Iris pigment epithelial cell (primary cell): ENCODE measurements at places on chromosomes 13 and 19.

DNA sequence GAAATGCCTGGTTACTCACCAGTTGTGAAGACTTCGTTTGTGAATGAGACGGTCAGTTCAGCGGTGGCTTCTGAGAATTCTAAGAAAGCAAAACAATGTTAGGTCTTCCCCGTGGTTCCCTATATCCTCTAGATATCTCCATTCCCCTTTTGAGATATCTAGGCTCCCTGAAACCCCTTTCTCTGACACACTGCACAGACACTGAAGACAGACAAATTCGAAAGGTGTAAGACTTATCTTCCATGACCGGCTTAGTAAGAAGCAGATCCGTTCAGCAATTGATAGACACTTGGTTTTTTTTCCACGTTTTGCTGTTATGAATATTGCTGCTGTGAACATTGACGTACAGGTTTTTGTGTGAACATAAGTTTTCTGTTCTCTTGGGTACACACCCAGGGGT, 19.4 kb downstream of the GP6 start:
- no peak for DNase-seq

DNA sequence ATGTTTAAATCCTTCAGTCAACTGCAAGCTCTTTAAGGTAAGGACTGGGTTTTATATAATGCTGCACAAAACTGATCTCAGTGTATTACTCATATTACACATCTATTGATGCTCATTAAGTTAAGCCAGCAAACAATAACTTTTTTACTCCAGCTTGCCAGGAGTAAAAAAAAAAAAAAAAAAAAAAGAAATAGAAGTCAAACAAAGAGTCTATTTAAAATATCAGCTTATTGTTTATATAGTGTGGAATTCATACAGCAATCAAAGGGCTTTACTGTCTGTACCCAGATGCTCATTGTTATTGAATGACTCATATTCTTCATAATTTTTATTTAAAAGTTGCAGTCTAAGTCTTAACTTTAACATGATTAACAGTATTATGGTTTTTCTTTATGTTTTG, 21.8 kb upstream of the KBTBD7 start:
- DNase-seq, result peak; percentile 69

GRCh38 chr13:94205896-94206295, 273.6 kb downstream of the DCT start:
- DNase-seq, result peak; percentile 57

- no peak for DNase-seq
Measured at GRCh38 chr13:20363603-20364002, 131.5 kb upstream of the GJB6 start.

GRCh38 chr13:105763851-105764250, 771.6 kb downstream of the EFNB2 start:
- peak; percentile 18 for DNase-seq

DNA sequence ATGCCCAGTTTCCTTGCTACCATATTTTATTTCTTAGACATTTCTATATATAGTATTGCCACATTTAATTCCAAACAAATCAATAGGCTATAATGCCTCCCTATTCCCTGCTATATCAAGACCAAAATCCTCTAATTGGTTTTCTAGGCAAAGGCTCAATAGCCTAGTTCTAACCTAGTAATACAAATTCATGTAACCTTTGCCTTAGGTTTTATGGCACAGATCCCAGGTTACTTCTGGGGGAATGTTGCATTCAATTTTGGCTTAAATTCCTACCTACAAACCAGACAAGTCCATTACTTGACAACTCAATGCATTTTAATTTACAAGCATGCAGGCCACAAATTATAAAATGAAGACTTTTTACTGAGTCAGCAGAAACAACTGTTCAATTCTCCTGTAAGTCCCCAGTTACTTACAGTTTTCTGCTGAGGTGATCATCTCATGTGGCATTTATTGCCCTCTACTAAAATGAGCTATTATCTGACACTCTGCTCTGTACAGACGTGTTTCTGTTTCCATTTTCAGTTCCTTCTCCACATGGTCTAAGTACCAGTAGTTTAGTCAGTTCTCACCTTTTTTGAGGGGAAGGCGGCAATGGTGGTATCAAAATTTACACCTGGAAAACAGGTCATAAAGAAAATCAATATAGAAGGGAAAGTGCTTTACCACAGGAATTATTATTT, 11.7 kb downstream of the KCNRG start:
- no peak for DNase-seq

DNA sequence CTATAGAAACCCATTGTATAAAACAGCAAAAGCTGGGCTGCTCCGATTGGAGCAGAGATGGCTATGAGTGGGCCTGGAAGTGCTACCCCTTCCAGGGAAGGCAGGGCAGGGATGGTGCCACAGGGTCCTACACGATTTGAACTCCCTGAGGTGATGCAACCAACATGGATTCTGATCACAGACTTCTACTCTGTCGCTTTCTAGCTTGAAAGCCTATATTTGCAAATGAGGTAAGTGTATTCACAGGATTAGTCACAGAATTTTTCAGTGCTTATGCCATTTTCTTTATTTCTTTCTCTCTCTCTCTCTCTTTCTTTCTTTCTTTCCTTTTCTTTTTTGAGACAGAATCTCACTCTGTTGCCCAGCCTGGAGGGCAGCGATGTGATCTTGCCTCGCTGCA, 179.0 kb downstream of the SPRY2 start:
- no peak for DNase-seq

DNA sequence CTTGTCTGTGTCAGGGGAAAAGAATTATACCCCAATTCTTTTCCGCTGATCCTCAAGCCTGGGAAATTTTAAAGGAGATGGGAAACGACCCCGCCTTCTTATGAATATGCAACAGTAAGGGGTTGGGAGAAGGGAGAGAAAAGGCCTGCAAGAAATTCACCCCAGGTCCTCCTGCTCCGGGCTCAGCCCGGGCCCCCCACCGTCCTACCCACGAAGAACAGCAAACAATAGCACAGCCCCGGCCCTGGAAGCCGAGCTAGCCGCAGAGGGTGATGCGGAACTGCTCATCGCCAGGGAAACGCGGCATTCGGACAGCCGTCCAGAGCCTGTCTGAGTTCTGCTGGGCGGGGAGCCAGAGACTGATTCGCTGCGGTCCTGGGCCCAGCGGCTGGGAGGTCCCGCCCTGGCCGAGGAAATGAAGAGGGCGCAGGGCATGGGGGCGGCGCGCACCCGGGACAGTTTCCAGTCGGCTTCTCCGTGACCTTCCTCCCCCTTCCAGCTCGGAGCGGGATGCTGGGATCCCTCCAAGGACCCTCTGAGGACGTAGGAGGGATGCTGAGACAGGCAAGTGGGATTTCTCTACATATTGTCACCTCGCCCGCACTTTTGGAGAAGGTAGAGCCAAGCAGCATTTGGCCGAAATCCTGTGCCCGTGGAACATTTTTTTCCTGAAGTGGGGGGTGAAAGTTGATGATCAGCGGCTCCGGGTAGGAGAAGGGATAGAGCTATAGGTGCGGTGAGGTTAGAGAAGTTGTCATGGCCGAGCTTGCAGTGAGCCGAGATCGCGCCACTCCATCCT, 82.3 kb upstream of the C1QTNF9B start:
- peak; percentile 87 for DNase-seq

- no peak for DNase-seq
Measured at GRCh38 chr13:30346789-30347167, 39.4 kb upstream of the KATNAL1 start.

GRCh38 chr13:100883453-100883852, 208.9 kb upstream of the TMTC4 start:
- no peak for DNase-seq

GRCh38 chr13:87280139-87280538, 391.0 kb upstream of the SLITRK5 start:
- DNase-seq, result peak; percentile 1

DNA sequence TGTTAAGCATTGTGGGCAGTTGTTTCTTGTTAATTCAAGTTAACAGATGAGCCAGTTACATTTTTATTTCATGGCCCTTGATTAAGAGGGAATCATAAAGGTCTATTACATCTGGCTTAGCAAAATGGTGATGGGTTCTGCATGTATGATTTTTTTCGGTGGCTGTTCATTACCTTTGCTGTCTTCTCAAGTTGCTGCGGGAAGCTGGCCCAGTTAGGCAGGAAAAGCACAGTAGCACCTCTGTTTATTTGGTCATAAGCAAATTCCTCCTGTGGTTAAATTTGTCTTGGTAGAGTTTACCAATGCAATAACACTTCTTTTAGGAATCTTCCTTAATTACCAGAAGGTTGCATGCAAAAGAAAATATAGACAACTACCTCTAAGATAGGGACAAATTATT, 104.5 kb downstream of the FRY start:
- no peak for DNase-seq

GRCh38 chr19:39825531-39826076, 8.4 kb downstream of the DYRK1B start:
- DNase-seq, result no peak

DNA sequence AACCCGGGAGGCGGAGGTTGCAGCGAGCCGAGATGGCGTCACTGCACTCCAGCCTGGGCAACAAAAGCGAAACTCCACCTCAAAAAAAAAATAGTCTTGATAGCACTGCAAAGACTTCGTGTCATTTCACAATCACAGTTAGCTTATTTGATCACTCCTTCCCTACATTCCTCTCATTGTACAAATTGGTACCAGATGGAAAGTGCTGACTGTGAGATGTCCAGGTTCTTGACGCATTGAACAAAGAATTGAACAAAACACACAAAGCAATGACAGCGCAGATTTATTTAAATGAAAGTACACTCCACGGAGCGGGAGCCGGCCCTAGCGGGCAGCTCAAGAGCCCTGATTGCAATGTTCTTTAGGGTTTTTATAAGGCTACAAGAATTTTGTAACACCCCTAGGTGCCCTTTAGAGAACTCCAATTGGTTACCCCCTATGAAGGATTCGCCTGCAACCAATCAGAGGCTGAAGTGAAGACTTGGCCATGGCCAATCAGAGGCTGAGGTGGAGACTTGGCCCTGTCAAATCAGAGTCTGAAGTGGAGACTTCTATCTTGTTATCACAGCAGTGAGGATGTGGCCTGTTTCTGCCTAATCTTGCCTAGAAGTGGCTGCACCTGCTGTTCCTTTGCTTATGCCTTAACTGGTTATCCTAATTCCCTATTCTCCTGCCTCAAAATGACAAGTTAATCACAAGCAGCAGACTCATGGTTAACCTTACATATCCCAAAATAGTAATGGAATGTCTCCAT, 16.7 kb downstream of the ZNF556 start:
- peak; percentile 16 for DNase-seq

GRCh38 chr19:869245-870177, 10.0 kb downstream of the CFD start:
- DNase-seq, result peak; percentile 93

DNA sequence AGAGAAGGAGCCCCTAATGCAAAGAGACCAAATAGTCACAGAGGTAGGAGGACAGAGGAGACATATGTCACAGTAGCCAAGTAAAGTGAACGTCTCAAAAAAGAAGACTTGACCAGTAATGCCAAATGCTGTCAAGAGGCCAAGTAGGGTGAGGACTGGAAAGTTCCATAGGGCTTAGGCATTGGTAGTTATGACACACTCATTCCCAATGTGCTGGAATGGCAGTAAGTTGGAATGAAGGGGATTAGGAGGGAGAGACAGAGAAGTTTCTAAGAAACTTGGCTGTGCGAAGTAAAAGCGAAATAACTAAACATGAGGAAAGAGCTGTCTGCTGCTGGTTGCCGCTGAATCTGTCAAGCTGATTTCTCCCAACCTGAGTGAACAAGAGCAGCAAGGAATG, 14.9 kb upstream of the FRY start:
- DNase-seq, result no peak

DNA sequence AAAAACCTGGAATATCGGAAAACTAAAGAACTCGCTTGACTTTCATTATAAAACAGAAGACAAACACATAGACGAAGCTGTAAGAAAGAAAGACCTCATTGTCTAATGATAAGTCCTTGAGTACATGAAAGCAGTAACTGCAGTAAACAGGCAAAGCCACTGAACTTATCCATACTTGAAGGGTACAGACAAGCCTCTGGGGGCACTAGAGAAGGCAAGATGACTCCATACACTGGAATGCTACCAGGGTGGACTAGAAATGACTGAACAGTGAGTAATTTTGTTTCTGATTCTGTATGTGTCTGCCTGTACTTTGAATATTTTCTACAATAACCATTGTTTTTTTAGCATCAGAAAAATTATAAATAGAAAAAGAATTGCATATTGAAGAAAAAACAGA, 507.9 kb downstream of the UQCRFS1 start:
- DNase-seq, result peak; percentile 50

DNA sequence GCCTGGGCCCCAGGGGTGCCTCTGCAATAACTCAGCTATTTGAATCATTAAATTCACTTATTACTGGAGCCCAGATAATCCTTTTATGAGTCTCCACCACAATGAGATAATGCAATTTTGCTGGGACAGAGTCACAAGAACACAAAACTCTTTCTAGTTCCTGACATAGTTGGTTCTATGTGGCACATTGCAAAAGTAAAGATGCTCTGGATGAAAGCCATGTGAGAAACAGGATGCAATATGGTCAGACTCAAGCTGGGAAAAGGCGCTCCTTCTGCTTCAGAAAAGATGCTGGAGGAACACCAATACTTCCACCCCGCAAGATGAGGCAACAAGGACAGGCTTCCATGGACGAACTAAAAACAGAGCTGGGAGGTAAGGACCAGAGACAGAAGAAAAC, 5.7 kb downstream of the ANKRD27 start:
- peak; percentile 10 for DNase-seq

DNA sequence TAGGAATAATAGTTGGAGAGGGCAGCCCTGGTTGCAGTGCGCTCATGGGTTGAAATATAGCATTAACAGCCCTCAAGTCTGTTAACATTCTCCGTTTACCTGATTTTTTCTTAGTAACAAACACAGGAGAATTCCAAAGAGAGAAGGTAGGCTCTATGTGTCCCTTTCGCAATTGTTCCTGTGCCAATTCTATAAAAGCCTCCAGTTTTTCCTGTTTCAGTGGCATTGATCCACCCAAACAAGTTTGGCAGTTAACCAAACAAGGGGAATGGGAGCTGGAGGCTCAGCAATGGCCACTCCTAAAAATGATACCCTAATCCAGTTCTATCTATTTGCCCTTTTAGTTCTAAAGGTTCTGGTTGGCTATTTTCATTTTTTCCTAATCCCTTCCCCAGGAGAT, 151.6 kb downstream of the ZNF486 start:
- DNase-seq, result no peak

- peak; percentile 2 for DNase-seq
Measured at GRCh38 chr13:93182406-93182805, 44.2 kb upstream of the GPC6 start.

DNA sequence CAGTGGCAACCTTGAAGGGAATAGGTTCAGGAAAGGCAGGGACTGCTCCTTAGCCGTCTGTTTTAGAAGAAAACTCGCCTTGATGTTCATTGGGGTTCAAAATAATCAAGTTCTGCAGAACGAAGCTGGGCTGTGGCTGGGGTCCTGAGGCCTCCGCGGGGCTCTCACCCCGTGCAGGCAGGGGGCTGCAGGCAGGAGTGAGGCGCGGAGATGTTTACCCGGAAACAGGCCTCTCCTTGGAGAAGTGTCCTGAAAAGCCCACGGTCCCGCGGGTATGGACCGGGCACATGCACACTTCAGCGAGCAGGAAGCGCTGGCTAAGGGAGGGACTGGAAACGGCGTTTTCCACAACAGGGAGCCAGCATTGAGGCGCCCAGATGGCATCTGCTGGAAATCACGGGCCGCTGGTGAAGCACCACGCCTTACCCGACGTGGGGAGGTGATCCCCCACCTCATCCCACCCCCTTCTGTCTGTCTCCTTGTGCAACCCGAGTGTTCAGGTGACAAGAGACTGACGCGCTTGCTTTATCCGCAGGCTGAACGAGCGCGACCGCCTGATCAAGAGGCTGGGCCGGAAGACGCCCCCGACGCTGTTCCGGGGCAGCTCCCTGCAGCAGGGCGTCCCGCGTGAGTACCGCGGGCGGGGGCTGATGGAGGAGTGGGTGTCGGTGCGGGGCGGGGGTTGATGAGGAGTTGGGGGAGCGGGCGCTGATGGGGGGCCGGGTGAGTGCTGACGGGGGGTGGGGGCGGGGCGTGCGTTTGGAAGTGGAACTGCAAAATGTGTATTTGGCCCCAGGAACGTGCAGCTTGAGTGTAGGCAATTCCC, 39.6 kb downstream of the SHISA2 start:
- no peak for DNase-seq
